ENCODE measurements at places on chromosomes 2 and 18.
A peak's percentile ranks its signal among the peaks of the same experiment; 100 is the strongest.

GRCh38 chr18:8762968-8763367 is 57.6 kb downstream of the MTCL1 start:
- no peak for DNase-seq

- no peak for DNase-seq
Observed at GRCh38 chr2:9972621-9973479, 21.4 kb downstream of the GRHL1 start.

DNA sequence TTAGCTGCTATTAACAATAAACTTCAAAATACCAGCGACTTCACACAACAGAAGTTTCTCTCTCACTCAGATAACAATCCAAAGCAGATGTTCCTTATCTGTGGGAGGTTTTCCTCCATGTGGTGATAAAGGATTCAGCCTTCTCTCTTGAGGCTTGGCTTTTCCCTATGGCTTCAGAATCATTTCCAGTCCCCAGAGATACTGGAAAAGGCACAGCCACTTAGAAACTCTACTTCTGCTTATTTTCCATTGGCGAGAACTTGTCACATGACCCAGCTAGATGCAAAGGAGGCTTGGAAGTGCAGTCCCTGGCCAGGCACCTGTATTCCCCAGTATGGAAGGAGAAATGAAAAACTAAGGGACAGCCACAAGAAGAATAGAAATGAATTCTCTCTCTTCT is 344.8 kb downstream of the MTX2 start:
- DNase-seq: no peak

DNA sequence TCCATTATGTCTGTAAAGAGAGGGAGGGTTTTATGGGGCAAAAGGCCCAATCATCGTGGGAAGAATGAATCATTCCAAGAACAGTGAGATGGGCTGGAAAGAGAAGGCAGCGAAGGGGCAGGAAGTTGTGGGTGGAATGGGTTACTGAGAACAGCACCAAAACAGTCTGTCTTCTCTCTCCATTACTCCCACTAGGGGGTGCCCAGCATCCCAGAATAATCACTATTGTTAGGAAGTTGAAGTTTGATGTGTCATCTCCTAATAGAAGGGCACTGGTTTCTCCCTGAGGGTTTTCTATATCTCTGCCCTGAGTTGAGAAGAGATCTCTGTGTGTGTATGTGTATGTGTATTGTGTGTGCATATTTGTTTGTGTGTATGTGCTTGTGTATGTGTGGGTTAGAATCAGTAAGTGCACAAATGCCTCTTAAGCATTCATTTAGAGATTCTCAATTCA is 76.6 kb upstream of the MAP4K3 start:
- DNase-seq: peak; percentile 57

GRCh38 chr2:65103013-65103715 is 26.7 kb downstream of the RAB1A start:
- no peak for DNase-seq

DNA sequence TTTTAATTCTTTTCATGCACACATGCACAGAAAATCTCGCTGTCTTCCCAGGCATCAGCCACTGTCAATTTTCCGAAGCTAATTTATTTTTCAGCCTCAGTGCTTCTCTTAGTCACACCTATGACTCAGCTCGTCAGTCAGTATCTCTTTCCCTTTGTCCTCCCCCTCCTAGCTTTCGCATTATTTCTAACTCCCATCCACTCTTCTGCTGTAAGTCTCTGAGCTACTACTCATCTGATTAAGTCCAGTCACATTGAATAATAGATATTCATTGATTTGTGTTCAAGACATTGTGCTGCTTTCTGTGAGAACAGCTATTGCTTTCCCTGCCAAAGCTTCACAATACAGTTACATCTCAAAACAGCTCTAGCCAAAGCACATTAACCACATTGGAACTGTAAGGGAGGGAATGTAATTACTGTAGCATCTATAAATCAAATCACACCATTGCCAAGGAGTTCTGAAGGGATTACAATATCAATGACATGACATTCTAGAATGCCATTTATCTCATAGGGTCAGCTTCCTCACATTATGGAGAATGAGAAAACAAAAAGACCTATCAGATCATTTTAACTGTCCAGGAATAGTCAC is 89.4 kb downstream of the SCN3A start:
- no peak for DNase-seq

DNA sequence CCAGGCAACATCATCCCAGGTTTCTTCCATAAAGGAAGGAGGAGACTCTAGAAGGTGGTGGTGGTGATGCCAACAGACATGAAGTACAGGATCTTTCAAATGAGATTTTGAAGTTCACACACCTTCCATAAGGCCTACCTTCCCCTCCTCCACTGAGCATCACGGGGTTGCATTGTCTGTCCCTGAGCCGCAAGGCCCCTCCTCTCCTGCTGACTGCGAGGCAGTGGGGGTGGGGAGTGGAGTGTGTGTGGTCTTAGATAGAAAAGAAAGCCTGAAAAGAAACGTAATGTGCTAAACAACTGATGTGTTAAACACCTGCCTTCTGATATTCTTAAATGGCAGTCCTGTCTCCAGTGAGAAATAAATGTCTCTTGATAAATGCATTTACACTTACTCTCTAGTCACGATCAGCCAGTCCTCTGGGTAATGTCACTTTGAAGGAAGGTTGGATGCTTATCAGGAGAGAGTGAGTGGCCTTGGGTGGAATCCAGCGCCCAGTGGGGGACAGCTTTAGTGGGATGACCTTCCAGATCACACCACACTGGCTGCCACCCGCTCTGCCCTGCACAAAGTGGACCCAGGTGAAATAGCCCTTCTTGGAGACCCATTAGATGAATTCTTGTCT is 5.5 kb upstream of the SCYGR5 start:
- no peak for DNase-seq

DNA sequence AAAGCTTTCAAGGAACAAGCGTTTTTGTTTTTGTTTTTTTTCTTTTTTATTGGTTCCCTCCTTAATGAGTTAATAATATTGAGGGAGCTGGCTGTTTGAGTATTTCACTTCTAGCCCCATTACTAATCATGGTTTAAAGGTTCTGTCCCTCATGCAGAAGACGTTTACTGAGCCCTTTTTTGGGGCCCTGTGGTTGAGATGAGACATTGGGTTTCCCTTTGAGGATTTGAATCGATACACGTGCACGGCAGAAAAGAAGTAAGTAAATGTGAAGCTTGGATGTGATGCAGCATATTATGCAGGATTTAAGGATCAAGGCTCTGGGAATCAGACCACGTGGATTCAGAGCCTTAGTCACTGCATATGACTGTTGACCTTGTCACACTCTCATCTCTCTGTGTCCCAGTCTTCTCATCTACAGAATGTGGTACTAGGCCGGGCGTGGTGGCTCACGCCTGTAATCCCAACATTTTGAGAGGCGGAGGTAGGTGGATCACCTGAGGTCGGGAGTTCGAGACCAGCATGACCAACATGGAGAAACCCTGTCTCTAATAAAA is 1.0 kb upstream of the CHST10 start:
- DNase-seq: no peak

GRCh38 chr2:74001781-74002504 is 17.2 kb downstream of the TET3 start:
- no peak for DNase-seq

DNA sequence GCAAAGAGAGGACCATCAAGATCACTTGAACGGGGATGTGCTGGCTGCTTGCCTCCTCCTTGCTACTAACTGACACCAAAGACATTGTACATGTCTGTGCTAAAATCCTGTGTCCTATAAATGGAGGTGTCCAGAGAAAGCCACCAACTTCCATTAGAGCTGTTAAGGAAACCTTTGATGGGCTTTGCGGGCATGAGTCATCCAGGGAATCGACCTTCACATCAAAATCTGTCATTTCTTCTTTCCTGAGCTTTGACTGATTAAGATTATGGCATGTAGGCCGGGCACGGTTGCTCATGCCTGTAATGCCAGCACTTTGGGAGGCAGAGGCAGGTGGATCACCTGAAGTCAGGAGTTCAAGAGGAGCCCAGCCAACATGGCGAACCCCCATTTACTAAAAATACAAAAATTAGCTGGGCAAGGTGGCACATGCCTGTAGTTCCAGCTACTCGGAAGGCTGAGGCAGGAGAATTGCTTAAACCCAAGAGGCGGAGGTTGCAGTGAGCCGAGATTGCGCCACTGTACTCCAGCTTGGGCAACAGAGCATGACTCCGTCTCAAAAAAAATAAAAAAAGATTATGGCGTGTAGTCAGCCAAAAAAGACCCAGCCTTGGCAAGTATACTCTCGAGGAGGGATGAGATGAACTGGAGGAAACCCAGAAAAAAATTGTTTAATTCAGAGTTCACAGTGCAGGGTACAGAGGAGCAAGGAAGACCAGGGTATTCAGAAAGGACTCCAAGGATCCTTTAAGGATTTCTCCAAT is 115.8 kb downstream of the CABLES1 start:
- DNase-seq: no peak

DNA sequence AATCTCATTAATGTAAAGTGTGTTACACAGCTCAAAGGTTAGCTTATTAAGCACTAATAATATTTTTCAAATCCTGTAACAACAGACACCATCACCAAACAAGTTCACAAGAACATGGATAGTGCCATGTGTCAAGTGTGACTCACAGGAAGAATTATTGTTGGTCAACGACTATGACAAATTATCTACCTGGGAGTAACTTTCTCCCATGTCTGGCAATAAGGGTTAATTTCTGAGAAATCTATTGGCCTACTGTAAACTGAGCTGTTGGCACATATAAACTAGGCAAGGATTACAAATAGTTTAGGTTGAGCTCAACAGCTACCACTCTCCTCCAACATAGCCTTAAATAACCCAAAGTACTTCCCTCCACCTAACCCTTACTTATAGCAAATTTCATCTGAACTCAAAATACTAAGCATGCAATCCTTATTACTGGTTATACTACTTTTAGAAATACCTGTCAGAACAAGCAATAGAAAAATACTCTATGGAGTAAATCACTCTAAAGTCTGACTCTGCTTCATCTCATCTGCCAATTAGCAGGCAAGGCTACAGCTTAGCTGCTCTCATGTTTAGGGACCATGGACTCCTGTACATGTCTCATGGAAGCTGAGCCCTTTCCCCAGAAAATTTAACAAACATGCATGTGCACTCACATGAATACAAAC is 223.0 kb downstream of the NBAS start:
- DNase-seq: no peak

DNA sequence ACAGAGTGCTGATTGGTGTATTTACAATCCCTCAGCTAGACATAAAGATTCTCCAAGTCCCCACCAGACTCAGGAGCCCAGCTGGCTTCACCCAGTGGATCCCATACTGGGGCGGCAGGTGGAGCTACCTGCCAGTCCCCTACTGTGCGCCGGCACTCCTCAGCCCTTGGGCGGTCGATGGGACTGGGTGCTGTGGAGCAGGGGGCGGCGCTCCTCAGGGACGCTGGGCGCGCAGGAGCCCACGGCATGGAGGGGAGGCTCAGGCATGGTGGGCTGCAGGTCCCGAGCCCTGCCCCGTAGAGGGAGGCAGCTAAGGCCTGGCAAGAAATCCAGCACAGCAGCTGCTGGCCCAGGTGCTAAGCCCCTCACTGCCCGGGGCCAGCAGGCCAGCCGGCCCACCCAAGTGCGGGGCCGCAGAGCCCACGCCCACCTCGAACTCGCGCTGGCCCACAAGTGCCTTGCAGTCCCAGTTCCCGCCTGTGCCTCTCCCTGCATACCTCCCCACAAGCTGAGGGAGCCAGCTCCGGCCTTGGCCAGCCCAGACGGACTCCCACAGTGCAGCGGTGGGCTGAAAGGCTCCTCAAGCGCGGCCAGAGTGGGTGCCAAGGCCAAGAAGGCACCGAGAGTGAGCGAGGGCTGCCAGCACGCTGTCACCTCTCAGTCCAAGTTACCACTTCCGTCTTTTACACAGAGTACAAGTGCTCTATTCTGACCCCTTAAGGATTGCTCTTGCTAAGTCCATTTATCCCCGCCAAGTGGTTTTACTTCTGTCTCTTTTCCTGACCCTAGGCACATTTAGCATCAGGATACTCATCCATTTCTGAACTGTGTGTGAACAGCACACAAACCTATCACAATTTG is 1.7 kb upstream of the RPE start:
- DNase-seq: no peak

- DNase-seq: no peak
Observed at GRCh38 chr2:215973954-215974699, 39.2 kb downstream of the MREG start.
